ENCODE measurements at places on chromosomes 12 and 14.

GRCh38 chr12:49539406-49540228, 787 bp downstream of the KCNH3 start:
- no peak for DNase-seq
- no peak overlapping the region for H3K4me3 ChIP-seq

DNA sequence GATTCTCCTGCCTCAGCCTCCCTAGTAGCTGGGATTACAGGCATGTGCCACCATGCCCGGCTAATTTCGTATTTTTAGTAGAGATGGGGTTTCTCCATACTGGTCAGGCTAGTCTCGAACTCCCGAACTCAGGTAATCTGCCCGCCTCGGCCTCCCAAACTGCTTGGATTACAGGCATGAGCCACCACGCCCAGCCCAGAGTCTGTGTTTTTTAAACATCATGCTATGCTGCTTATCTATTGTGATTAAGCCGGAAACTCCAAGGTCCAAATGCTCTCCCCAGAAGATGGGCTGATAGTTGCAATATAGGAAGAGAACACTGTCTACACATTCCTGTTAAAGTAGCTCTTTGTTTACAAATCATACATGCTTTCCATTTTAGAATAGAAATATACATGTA, 30.5 kb upstream of the MAX start:
- H3K4me1 ChIP-seq, result no peaks in the 10 kb centered on the region
- H3K27ac ChIP-seq, result no peak overlapping the region
- DNase-seq, result no peak
- H3K27me3 ChIP-seq, result no peaks in the 10 kb centered on the region

GRCh38 chr12:65074932-65075331, 46.2 kb downstream of the WIF1 start:
- no peaks in the 10 kb centered on the region for H3K4me1 ChIP-seq
- H3K27ac ChIP-seq, result no peak overlapping the region
- peak; percentile 73 for DNase-seq
- H3K36me3 ChIP-seq, result no peaks in the 10 kb centered on the region

DNA sequence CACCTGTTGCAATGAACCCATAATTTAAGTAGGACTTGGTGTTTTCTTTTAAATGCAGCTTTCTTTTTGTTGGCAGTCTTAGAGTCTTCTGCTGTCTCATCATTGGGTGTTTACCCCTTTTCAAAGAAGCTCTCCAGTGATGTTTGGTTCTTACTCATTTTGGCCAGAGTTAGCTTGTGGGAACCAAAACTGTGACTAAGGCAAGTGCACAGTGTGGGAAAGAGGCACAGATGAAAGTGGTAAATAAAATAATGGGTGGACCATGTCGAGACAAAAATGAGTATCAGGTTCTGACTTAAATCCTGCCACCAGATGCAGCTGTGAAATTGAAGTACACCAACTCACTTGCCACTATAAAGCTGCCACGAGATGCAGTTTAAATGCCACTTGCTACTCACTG, 615.4 kb upstream of the MIS18BP1 start:
- H3K27ac ChIP-seq, result no peak overlapping the region
- no peaks in the 10 kb centered on the region for H3K27me3 ChIP-seq
- no peaks in the 10 kb centered on the region for H3K4me1 ChIP-seq

- no peak for DNase-seq
- peaks cover 9% of the 10 kb centered on the region for H3K4me1 ChIP-seq
- H3K27ac ChIP-seq, result no peak overlapping the region
- H3K36me3 ChIP-seq, result no peaks in the 10 kb centered on the region
- no peaks in the 10 kb centered on the region for H3K27me3 ChIP-seq
Observed at GRCh38 chr14:105256292-105256960, 8.1 kb downstream of the BTBD6 start.

GRCh38 chr12:105474672-105475071, 144.2 kb downstream of the C12orf75 start:
- no peak overlapping the region for H3K27ac ChIP-seq
- H3K27me3 ChIP-seq, result no peaks in the 10 kb centered on the region
- H3K36me3 ChIP-seq, result no peaks in the 10 kb centered on the region
- DNase-seq, result no peak
- H3K4me1 ChIP-seq, result peaks cover 18% of the 10 kb centered on the region
- no peak overlapping the region for H3K4me3 ChIP-seq

GRCh38 chr14:67464879-67465278, 23.6 kb downstream of the TMEM229B start:
- no peaks in the 10 kb centered on the region for H3K36me3 ChIP-seq
- DNase-seq, result no peak
- no peak overlapping the region for H3K4me3 ChIP-seq
- no peak overlapping the region for H3K27ac ChIP-seq
- no peaks in the 10 kb centered on the region for H3K27me3 ChIP-seq

GRCh38 chr12:49293056-49293956, 1.6 kb upstream of the PRPH start:
- H3K4me3 ChIP-seq, result no peak overlapping the region
- no peaks in the 10 kb centered on the region for H3K36me3 ChIP-seq
- H3K4me1 ChIP-seq, result peaks cover 7% of the 10 kb centered on the region
- no peak for DNase-seq
- H3K27me3 ChIP-seq, result peaks cover 61% of the 10 kb centered on the region

- H3K4me3 ChIP-seq, result no peak overlapping the region
- DNase-seq, result peak; percentile 43
- H3K27me3 ChIP-seq, result no peaks in the 10 kb centered on the region
- H3K36me3 ChIP-seq, result no peaks in the 10 kb centered on the region
- peaks cover 7% of the 10 kb centered on the region for H3K4me1 ChIP-seq
- no peak overlapping the region for H3K27ac ChIP-seq
Observed at GRCh38 chr12:54596526-54596946, 8.1 kb upstream of the PPP1R1A start.

GRCh38 chr12:52971679-52972329, 22.9 kb downstream of the KRT18 start:
- H3K27me3 ChIP-seq, result peaks cover 11% of the 10 kb centered on the region
- H3K36me3 ChIP-seq, result no peaks in the 10 kb centered on the region
- no peaks in the 10 kb centered on the region for H3K4me1 ChIP-seq

- no peaks in the 10 kb centered on the region for H3K36me3 ChIP-seq
- no peaks in the 10 kb centered on the region for H3K4me1 ChIP-seq
- no peaks in the 10 kb centered on the region for H3K27me3 ChIP-seq
- no peak overlapping the region for H3K27ac ChIP-seq
Observed at GRCh38 chr14:34137001-34137745, 186.3 kb upstream of the EGLN3 start.

DNA sequence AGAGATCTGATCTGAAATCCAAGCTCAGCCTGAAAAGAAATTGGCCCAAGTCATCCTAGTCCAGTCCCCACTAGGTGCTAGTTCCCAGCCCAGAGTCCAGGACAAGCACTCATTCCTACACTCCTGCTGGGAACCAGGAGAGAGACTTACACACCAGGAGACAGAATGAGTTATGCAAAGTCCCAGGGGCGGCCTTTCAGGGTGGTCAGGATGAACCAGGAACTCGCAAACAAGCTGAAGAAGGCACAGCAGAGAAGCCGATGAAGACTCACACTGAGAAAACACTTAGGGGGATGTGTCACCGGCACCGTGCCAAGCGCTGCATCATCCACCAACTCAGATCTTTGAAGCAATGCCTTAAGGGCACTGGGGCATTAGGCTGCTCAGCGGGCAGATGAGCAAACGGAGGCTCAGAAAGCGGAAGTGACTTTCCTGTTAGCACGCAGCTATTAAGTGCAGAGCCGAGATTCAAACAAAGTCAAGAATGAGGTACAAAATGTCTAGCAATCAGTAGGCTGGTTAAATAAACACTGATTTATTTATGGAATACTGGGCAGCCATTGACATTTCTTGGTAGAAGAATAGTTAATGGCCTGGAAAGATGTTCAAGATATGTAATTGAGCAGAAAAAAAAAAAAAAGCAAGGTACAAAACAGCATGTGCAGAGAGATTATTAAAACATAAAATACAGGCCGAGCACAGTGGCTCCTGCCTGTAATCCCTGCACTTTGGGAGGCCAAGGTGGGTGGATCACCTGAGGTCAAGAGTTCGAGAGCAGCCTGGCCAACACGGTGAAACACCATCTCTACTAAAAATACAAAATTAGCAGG, 78.7 kb downstream of the LRRC74A start:
- peak; percentile 51 for DNase-seq
- peaks cover 8% of the 10 kb centered on the region for H3K4me1 ChIP-seq
- H3K36me3 ChIP-seq, result no peaks in the 10 kb centered on the region
- H3K27ac ChIP-seq, result no peak overlapping the region
- no peaks in the 10 kb centered on the region for H3K27me3 ChIP-seq

GRCh38 chr12:57372233-57372632, 58.6 kb downstream of the R3HDM2 start:
- H3K4me1 ChIP-seq, result 0 out of 2 replicates have a peak, but pooled peaks cover 2% of the 10 kb centered on the region
- no peak overlapping the region for H3K27ac ChIP-seq
- H3K4me3 ChIP-seq, result no peak overlapping the region
- no peaks in the 10 kb centered on the region for H3K36me3 ChIP-seq

- no peak overlapping the region for H3K4me3 ChIP-seq
- no peak overlapping the region for H3K27ac ChIP-seq
- no peaks in the 10 kb centered on the region for H3K4me1 ChIP-seq
- H3K36me3 ChIP-seq, result no peaks in the 10 kb centered on the region
- H3K27me3 ChIP-seq, result no peaks in the 10 kb centered on the region
Observed at GRCh38 chr14:24206260-24207103, 986 bp downstream of the TSSK4 start.

DNA sequence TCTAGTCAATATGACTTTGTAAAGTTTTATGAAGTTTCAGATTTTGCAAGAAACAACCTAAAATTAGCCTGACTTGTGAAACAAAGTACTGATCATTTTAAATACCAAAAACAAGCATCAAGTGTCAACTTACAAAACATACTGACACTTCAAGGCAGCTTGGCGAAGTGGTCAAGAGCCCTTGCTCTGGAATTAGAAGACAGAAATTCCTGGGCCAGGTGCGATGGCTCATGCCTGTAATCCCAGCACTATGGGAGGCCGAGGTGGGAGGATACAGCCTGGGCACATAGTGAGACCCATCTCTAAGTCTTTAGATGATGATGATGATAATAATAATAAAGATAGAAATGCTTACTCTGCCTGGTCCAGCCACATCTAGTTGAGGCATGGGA, 45.4 kb upstream of the NR2C1 start:
- H3K36me3 ChIP-seq, result no peaks in the 10 kb centered on the region
- H3K27ac ChIP-seq, result no peak overlapping the region
- H3K4me1 ChIP-seq, result peaks cover 15% of the 10 kb centered on the region

DNA sequence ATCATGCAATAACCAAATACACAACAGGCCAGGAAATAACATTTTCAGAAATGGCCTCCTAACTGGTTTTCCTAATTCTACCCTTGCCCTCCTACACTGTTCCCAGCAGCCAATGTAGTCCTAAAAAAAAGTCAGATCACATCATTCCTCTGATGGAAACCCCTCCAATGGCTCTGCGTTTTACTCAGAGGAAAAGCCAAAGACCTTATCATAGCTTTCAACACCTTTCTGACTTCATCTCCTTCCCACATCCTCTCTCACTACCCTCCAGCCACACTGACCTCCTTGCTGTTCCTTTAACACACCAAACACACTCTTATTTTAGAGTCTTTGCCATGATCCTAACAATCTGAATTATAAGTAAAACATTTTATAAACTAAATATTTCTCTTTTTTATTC, 1.1 kb downstream of the MED6 start:
- H3K36me3 ChIP-seq, result no peaks in the 10 kb centered on the region
- H3K27ac ChIP-seq, result no peak overlapping the region
- 0 out of 2 replicates have a peak, but pooled peaks cover 3% of the 10 kb centered on the region for H3K4me1 ChIP-seq
- DNase-seq, result no peak

- H3K4me3 ChIP-seq, result 0 out of 2 replicates have a peak overlapping the region, but pooled peaks have one; percentile 10
- peak overlapping the region; percentile 95 for H3K27ac ChIP-seq
- no peak for DNase-seq
- no peaks in the 10 kb centered on the region for H3K36me3 ChIP-seq
Observed at GRCh38 chr14:63477556-63477955, 65.6 kb downstream of the PPP2R5E start.

DNA sequence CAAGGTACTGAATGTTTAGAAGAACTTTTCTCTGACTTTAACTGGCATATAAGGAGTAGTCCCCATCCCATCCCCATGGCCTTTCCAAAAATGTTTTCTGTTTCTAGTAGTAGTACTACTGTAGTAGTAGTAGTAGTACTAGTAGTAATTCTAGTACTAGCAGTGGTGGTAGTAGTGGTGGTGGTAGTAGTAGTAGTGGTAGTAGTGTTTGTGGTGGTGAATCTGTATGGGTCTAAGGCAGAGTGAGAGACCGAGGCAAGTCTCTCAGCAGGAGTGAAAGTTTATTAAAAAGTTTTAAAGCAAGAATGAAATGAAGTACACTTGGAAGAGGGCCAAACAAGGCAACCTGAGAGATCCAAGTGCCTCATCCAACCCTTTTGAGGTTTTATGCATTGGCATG, 58.6 kb downstream of the FOXN4 start:
- H3K27me3 ChIP-seq, result no peaks in the 10 kb centered on the region
- no peak overlapping the region for H3K27ac ChIP-seq
- no peaks in the 10 kb centered on the region for H3K4me1 ChIP-seq

- no peaks in the 10 kb centered on the region for H3K4me1 ChIP-seq
- no peak overlapping the region for H3K4me3 ChIP-seq
- no peak for DNase-seq
- H3K27ac ChIP-seq, result no peak overlapping the region
- no peaks in the 10 kb centered on the region for H3K36me3 ChIP-seq
Observed at GRCh38 chr12:112881602-112882001, 25.2 kb upstream of the OAS1 start.

GRCh38 chr14:91723501-91723900, 8.4 kb downstream of the CATSPERB start:
- DNase-seq, result no peak
- no peak overlapping the region for H3K27ac ChIP-seq
- H3K4me3 ChIP-seq, result no peak overlapping the region
- no peaks in the 10 kb centered on the region for H3K36me3 ChIP-seq
- H3K27me3 ChIP-seq, result no peaks in the 10 kb centered on the region
- H3K4me1 ChIP-seq, result no peaks in the 10 kb centered on the region

GRCh38 chr12:9388379-9388778, 180.2 kb upstream of the PZP start:
- H3K4me1 ChIP-seq, result 0 out of 2 replicates have a peak, but pooled peaks cover 4% of the 10 kb centered on the region
- DNase-seq, result no peak
- no peak overlapping the region for H3K4me3 ChIP-seq
- no peaks in the 10 kb centered on the region for H3K36me3 ChIP-seq
- no peak overlapping the region for H3K27ac ChIP-seq

GRCh38 chr14:22836301-22837113, at the start of gene MMP14:
Gene MMP14, plus strand, starts transcription at chr14:22836585. Its CDS starts 233 bp downstream, at chr14:22836818.
- H3K4me3 ChIP-seq, result peak within 1 kb of the TSS; percentile 22
- H3K27me3 ChIP-seq, result peaks cover 6% of the 10 kb centered on the region
- H3K27ac ChIP-seq, result no peak within 1 kb of the TSS

Data from MM.1S (cell line).